M059J (cell line): ENCODE measurements at places on chromosomes 2 and 18. TPM values are rescaled to one million over a fixed set of nuclear protein-coding genes. Genes with fewer than 3 reads are reported as not detected.

- no peak for DNase-seq
These were observed 670.3 kb upstream of the HS6ST1 start for GRCh38 chr2:128988967-128989366.

The TMEM37 gene
- total RNA-seq, result not detected in 2 replicates

The ATP8B1 gene
- 39.5 and 68.5 TPM in 2 replicates for total RNA-seq

The MYO3B gene
- total RNA-seq, result not detected in 2 replicates

- DNase-seq, result peak; percentile 81
These were observed 24.4 kb downstream of the ZNF892 start for GRCh38 chr2:95231723-95232122.

The SLC9A4 gene
- not detected in 2 replicates for total RNA-seq

The IL1F10 gene
- total RNA-seq, result not detected in 2 replicates

The CNDP1 gene
- total RNA-seq, result not detected in 2 replicates

- peak; percentile 74 for DNase-seq
These were observed 108.3 kb upstream of the LRATD1 start for GRCh38 chr2:14524041-14524802.

GRCh38 chr2:218448934-218449333 lies 30.0 kb downstream of the VIL1 start:
- peak; percentile 79 for DNase-seq

- peak; percentile 13 for DNase-seq
These were observed 14.9 kb downstream of the TRMT61B start for GRCh38 chr2:28855193-28855592.

DNA sequence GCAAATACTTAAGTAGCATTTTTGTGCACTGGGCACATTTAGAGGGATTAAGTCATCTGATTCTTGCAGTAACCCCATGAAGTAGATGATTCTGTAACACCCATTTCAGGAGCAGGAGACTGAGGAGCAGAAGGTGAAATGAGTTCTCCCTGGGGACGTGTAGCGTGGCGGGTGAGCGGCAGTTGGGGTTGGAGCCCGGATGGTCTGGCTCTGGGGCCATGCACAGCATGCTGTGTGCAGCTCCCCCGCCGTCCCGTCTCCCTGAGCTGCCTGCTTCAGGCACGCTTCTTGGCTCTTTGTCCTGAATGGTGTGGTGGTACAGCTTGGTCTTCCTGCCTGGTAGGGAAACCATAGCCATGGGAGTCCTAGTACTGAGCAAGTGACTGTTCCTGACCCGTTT lies 32.4 kb downstream of the INPP4A start:
- DNase-seq, result no peak

The SYT4 gene
- total RNA-seq, result 0.15 and 0.67 TPM in 2 replicates

The PDCD1 gene
- not detected in 2 replicates for total RNA-seq

DNA sequence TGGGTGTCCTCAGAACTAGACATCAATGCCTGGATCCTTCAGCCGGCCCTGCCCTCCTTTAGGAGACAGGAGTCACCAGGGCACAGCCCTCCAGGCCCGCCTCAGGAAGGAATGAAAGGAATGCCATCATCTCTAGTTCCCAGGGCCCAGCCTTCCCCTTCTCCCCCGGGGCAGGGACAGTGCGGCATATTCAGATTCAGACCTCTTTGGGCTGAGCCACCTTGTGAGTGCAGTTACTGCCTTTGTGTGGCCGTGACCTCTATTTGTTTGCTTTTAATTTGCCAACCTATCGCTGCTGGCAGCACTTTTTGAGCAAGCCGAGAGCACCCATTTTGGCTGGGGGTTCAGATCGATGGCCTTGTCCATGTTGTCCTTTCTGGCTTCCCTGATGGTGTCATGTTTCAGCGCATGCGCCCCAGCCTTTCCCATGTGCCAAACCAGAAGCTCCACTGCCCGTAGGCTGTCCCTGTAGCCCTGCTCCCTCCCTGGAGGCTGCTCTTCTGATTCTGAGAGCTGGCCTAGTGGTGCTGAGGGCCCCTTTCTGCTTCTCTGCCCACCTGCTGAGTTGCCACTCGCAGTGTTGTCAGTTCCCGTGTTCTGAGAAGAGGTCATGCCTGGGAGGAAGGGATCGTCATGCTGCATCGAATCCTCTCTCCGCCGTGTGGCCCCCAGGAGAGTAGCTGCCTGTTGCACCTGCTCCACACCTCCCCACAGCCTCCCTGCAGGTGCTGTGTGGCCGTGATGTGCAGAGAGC lies 10.9 kb downstream of the ANKRD23 start:
- peak; percentile 9 for DNase-seq

The GKN1 gene
- total RNA-seq, result not detected in 2 replicates

DNA sequence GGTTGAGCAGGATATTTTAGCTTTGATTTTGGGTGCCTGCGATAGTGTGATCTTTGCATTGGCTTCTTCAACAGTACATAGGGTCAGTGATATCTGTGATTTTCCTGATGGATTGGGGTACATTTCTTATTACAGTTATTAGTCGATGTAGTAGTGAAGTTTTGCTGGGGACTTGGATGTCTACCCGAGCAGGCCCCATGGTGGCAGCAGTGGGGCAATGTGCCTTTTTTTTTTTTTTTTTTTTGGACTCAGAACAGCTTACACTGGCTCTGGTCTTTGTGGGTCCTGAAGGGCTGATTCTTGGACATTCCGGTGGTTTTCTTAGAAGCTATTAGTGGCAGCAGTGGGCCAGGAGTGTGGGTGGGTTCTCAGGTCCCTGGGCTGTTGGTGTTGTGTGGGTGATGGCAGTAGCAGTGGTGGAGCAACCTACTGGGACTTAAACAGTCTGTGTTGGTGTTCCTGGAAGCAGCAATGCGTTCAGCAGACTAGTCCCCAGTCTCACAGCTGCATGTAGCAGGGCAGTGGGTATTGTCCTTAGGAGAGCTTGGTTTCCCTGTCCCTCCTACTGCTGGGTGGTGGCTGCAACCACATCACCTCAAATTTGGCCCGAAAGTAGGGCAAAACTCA lies 53.7 kb upstream of the SLC4A10 start:
- DNase-seq, result no peak

DNA sequence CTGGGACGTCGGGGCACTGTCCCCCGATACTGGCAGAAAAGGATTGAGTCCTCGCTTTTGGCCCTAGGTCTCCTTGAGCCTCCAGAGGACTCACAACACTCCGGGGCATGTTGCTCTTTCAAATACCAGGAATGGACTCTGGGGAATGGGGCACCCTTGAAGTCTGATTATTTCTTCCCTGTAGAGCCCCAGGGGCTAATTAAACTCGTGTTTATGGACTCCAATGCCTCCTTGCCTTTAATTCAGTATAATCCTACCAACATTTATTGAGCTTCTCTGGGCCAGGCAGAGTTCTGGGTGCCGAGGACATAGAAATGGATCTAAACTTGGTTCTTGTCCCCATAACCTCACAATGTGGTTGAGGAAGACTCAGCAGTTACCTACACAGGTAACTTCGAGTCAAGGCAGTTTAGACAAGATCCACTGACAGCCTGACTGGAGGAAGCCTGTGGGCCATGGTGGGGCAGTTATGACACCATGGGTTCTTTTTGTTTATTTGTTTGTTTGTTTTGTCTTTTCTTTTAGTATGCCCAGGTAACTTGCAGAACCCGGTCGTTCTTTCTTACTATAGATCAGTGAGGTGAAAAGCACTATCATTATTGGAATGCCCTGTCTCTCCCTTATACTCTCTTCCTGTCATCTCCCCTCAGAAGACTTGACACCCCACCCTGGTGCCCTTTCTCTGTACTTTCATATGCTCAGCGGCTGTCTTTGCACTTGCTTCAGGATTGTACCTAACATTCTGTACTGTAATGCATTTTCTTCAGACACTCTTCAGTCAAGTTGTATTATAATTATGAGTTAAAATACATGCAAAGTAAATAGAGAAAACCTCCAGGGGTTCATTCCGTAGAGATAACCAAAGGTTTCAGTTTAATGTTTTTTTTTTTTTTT lies 3.2 kb downstream of the CFLAR start:
- DNase-seq, result peak; percentile 80

DNA sequence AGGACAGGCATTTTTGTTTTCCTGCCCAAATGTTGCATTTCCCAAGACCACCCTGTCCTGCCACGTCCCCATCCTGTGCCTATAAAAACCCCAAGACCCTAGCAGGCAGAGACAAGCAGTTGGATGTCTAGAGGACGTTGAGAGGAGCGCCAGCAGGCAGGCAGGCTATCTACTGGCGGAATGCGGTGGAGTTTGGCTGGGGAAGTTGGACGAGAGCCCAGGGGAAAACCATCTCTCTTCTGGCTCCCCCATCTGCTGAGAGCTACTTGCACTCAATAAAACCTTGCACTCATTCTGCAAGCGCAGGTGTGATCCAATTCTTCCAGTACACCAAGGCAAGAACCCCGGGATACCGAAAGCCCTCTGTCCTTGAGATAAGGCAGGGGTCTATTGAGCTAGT lies 72.5 kb downstream of the ARL6IP6 start:
- no peak for DNase-seq

GRCh38 chr2:201408931-201409330 lies 42.3 kb downstream of the TRAK2 start:
- DNase-seq, result no peak

DNA sequence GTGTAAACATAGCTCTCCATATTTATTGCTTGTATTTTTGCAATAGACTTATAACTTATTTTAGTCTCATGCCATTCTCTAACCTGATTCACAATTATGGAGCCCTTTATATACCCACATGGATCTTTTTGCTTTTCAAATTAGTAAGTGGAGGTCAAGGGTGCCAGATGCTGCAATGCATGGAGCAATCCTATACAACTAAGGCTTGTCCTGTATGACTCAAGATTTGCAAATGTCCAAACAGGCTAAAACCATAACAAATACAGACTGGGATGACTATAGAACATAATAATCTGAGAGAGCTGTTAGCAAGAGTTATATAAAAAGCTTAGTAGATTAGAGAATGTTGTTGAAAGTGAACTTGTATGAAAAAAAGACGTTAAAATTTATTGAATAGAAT lies 690.4 kb upstream of the NRXN1 start:
- DNase-seq, result no peak

The ELOA2 gene
- not detected in 2 replicates for total RNA-seq

The RTP5 gene
- total RNA-seq, result not detected in 2 replicates

- no peak for DNase-seq
These were observed 575 bp downstream of the CCDC150 start for GRCh38 chr2:196640031-196640548.

DNA sequence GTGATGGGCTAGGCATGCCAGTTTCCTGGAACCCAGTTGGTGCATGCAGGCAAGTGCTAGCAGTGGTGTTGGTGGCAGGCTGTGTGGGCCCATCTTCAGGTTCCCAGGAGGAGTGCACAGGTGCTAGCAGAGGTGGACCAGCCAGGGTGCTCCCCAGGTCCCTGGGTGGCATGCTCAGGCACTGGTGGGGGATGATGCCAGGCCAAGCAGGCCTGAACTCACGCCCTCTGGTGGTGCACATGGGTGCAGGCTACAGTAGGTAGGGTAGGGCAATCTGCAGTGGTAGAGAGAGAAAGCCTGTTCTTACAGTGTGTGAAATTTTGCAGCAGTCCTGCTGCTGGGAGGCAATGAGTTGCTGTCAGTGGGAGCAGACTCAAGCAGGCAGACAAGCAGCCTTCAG lies 1651.8 kb downstream of the DPP10 start:
- no peak for DNase-seq

- no peak for DNase-seq
These were observed 180.1 kb downstream of the CAPN13 start for GRCh38 chr2:30627151-30627550.

DNA sequence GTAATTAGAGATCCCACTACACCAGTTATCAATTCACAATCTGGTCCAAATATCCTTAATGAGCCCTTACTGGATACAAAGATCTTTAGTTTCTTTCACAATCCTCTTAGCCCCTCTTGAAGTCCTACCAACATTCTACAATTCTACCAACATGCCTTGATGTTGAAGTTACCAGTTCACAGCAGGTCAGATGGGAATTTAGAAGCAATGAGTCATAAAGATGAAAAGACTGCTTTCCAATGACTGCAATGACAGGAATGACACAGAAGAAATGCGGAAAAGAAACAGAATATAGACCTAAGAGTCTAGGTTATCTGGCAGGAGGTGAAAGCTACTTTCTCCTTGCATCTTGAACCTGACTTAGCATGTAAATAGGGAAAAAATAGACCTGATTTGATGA lies 24.5 kb downstream of the RTTN start:
- DNase-seq, result peak; percentile 95

The DYNAP gene
- total RNA-seq, result not detected in 2 replicates

The KCNK3 gene
- 2.4 and 2.8 TPM in 2 replicates for total RNA-seq

- no peak for DNase-seq
These were observed 54.1 kb downstream of the C1QL2 start for GRCh38 chr2:119104414-119104813.

The PPP1R1C gene
- total RNA-seq, result 5.2 and 8.4 TPM in 2 replicates

GRCh38 chr18:62758591-62758990 lies 43.2 kb downstream of the PHLPP1 start:
- DNase-seq, result no peak

GRCh38 chr2:179938026-179938425 lies 69.1 kb downstream of the CWC22 start:
- no peak for DNase-seq

The ATOH8 gene
- 21.4 and 43.0 TPM in 2 replicates for total RNA-seq

DNA sequence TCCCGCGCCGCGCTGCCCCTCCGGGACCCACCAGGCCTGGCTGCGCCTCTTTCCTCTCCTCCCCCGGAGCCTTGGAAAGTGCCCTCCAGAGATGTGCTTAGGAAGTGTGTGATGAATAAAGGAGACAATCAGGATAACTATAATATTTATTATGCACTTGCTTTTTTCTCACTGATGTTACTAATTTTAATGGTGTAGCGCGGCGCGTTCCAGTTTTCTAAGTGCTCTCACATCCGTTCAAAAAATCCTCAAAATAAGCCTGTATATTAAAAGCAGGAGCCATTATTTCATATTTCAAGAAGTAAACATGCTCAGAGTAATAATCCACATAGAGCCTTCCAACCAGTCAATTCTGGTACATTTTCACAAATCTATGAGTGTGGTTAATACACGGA lies 941 bp upstream of the MPPE1 start:
- DNase-seq, result no peak

DNA sequence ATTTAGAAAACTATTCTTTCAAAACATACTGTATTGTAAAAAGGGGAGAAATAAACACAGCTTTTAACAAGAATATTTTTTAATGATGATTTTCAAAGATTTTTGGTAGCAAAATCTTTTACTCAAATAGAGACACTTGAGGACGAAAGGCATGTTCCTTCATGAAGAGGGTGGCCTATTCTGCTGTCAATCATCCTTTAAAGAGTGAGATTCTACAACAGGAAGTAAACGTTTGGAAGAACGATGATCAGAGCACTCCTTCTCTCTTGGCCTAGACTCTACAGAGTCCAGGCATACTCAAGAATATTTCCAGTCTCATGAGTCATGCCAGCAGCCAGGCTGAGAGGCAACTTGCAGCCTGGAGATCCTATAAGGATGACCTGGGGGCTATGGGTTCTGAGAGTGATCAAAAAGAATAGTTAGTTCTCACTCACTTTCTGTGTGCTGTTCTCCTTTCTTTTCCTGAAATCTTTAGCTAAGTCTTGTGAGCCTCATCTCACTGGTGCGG lies 62.4 kb upstream of the TCF4 start:
- DNase-seq, result peak; percentile 19

The NMUR1 gene
- not detected in 2 replicates for total RNA-seq

GRCh38 chr2:133602538-133602937 lies 34.3 kb upstream of the NCKAP5 start:
- no peak for DNase-seq

GRCh38 chr2:118973542-118973951 lies 31.6 kb downstream of the MARCO start:
- DNase-seq, result no peak

- DNase-seq, result no peak
These were observed 276.4 kb downstream of the HRH4 start for GRCh38 chr18:24736662-24737330.

- DNase-seq, result no peak
These were observed 39.1 kb downstream of the PLEK start for GRCh38 chr2:68404164-68404563.

GRCh38 chr2:80473796-80474195 lies 169.2 kb upstream of the LRRTM1 start:
- no peak for DNase-seq

The TTL gene
- 25.0 and 34.6 TPM in 2 replicates for total RNA-seq

- DNase-seq, result peak; percentile 70
These were observed 72.5 kb downstream of the DGKD start for GRCh38 chr2:233426619-233427342.
